ENCODE measurements at places on chromosomes 7 and 10.

DNA sequence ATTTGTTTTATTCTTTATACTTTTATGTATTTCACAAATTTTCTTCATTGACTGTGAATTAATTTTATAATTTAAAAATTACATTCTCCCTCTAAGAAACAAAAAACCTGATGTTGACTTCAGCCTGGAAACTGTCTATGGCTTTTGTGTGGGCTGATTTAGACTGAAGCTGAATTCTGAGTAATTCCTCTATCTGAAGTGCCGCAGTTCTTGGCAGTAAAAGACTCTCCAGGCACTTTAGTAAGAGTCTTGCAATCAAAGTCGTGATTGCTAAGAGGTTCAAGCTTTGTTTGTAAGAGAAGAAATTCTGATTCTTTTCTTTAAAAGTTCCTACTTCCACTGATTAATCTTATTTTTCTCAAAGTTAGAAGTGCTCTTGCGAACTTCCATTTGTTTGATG, 3.4 kb upstream of the CEP41 start:
- peak; percentile 38 for DNase-seq

GRCh38 chr7:207418-208129, 15.2 kb downstream of the FAM20C start:
- DNase-seq: no peak

DNA sequence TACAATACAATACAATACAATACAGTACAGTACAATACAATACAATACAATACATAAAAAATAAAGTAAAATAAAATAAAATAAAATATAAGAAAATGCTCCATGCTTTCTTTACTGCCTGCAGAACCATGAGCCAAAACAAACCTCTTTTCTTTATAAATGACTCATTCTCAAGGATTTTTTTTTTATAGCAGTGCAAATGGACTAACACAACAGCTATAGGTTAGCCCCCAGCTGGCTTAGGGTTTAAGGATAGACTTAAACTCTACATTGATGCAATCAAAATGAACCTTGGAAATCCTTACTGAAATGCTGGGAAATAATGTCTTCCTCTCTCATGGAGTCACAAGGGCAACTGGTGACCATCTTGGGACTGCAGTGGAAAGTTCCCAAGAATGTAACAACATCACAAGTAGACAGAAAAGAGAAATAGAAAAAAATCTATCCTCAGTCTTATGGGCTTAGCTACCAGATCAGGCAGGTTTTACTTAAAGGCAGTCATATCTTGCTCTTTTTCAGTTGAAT, 348.9 kb downstream of the ARL4A start:
- DNase-seq: peak; percentile 50

- no peak for DNase-seq
Measured at GRCh38 chr7:138768241-138768640, 29.6 kb upstream of the TMEM213 start.

DNA sequence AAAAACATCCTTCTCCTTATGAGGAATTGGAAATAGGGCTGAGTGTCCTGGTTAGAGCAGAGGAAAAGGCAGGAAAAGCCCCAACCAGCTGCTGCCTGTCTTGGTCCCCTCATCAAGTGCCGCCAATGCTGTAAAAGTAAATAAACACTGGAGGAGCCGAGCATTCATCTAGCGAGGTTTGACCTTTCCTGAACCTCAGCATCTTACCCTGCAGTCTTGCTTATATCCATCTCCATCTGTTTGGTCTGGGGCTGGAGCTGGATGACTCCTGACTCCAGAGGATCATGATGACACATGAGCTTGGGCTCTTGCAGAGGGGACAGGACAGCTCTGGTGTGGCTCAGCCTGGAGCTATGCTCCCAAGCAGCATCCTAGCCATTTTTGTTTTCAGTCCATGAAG, 501.1 kb downstream of the TNS3 start:
- DNase-seq: no peak

GRCh38 chr7:85234730-85235129, 47.9 kb upstream of the SEMA3D start:
- DNase-seq: no peak

DNA sequence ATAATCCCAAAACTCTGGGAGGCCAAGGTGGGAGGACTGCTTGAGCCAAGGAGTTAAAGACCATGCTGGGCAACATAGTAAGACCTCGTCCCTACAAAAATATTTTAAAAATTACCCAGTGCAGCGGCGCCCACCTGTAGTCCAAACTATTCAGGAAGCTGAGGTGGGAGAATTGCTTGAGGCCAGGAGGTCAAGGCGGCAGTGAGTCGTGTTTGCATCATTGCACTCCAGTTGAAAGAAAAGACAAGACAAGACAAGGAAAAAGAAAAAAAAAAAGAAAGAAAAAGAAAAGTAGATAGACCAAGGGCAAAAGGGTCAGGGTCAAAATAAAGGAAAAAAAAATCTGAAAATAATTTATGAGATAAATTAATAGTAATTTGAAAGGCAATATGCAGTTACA, 5.8 kb downstream of the ANXA7 start:
- peak; percentile 18 for DNase-seq

DNA sequence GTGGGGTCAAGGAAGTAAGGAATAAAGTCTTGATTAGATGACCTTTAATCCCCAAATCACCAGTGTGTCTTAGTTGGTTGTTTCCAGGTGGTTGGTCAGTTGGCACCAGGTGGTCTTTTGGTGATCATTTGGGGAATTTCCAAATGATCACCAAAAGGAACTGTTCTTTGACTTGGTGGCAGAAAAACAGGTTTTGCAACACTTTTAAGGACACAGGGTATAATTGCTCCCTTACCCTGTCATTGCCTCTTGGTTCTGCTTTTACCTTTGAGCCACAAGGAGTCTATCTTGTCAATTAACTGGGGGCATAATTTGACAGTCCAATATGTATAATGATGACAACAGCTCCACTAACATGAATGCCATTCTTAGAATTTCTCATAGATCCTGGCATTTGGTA, 104.2 kb downstream of the ADK start:
- no peak for DNase-seq

- DNase-seq: no peak
Measured at GRCh38 chr10:126061526-126061925, 165.2 kb downstream of the FANK1 start.

- no peak for DNase-seq
Measured at GRCh38 chr10:77553311-77553710, 84.3 kb downstream of the KCNMA1 start.

DNA sequence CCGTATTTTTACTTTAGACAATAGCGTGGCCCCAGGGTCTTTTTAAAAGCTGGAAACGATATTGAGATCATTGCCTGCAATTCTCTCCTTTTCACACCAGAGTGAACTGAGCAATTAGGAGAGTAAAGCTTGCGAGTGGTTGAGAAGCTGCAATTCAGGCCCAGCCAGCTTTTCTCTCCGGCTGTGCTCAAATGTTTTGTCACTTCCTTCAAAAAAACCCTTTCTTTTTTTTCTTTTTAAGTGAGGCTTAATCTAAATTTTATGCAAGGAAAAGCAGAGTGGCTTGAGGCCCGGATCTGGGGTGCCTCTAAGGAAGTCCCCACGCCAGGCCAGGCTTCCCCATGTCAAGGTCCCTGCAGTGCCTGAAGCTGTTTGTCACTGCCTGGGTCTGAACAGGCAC, 433.9 kb downstream of the GLRX3 start:
- no peak for DNase-seq

DNA sequence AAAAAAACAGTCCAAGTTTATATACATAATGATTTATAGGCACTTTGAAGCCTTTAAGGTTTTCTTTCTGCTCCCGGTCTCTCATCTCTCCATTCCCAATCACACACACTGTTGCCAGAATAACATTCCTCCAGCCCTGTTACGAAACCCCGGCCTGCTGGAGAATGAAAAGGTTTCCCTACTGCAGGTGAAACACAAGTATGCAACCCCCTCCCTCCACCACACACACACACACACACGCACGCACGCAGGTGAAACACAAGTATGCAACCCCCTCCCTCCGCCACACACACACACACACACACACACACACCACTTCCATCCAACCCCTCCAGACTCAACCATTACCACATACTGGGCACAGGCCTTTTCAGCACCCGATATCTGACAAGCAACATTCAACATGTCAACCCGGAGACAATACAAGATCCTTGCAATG, 87.5 kb downstream of the PARD3 start:
- DNase-seq: no peak

DNA sequence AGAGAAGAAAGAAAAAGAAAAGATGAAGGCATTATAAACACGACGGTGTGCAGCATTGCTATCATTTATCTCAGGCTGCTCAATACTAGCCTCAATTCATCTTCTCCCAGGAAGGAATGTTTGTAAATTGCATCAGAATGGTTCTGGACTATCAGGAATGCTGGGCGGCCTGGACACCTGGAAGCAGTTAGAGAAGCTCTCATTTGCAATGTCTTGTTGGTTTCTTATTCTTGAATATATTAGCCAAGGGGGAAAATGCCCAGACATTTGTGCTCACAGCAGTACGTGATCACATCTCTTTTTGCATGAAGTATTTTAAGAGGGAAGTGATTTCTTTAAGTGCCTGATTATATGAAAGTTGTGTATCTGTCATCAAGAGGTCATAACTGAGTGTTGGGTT, 85.6 kb upstream of the IMMP2L start:
- DNase-seq: no peak

- no peak for DNase-seq
Measured at GRCh38 chr10:95896071-95896850, 11.5 kb upstream of the CC2D2B start.

DNA sequence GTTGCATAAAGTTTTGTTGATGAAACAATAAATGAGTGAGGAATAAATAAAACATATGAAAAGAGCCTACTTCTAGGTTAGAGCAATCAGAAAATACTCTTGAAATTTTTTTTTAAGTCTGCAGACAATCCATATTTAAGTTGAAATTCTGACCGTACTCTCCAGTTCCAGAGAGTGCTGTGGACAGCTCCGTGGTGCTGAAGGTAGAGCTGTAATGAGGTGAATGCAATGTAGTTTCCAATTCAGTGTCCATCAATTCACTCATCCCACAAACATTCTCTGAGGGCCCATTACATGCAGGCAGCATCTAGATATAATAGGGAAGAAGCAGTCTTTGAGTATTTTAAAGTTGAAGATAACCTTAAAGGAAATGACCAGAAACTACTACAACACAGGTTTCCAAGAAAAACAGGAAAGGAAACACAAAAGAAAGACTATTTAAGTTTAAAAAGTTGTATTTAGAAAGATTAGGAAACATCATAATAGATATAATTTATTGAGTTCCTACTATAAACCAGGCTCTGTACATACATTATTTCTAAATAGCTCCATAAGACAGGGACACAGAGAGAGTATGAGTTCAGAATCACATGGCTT, 44.0 kb upstream of the CRTAC1 start:
- peak; percentile 17 for DNase-seq

- no peak for DNase-seq
Measured at GRCh38 chr7:30201161-30201666, 66.4 kb downstream of the MTURN start.

Data from cardiac fibroblast (primary cell).